Left cardiac atrium (tissue), 4 donors: ENCODE measurements at places on chromosomes 7 and 10. TPM values are rescaled to one million over a fixed set of nuclear protein-coding genes. Genes with fewer than 3 reads are reported as not detected.

GRCh38 chr7:114365791-114366190, 48.8 kb upstream of the FOXP2 start:
- no peak for DNase-seq

DNA sequence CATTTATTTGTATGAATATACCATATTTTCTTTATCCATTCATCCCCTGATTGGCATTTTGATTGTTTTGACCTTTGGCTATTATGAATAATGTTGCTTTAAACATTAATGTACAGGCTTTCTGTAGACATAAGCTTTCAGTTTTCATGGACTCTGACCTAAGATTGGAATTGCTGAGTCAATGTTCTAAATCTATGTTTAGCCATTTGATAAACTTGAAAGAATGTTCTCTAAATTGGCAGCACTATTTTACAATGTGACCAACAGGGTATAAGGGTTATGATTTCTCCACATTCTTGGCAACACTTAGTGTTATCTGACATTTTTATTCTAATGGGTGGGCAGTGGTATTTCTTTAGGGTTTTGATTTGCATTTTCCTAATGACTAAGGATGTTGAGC, 229.7 kb upstream of the ETV1 start:
- no peak for DNase-seq

DNA sequence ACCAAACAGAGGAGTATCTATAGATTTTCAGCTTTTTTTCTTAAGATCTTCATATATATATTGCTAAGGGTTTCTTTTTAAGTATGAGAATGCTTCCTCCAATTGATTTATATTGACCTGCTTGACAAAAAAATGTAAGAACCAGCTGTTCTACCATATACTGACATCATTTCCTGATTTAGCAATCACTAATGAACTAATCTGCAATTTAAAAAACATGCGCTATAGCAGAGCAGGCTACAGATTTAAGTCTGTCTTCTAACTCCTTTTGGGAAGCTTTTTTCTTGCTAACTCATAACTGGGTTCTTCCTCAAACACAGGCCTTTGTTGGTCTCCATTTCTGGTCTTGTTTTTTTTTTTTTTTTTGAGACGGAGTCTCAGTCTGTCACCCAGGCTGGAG, 33.2 kb downstream of the ABCC2 start:
- no peak for DNase-seq

DNA sequence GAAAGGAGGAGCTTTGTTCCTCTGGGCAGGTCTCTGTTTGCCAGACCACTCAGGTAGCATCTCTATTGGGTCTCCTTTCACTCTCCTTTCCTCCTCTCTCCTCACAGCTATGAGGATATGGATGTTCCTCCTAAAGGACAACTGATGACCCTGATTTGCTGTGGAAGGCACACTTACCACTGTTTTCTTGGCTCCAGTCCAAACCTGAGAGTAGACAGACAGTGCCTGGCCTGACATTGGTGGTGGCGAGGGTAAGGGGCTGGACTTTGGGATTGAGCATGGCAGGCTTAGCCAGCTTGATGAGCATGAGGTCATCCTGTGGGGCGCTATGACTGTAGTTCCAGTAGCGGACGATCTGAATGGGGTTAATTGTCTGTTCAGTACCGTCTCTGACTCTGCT, 3.6 kb downstream of the PRSS37 start:
- DNase-seq, result no peak

- no peak for DNase-seq
Measured at GRCh38 chr10:11441151-11441535, 170.3 kb downstream of the USP6NL start.

GRCh38 chr7:18538554-18539250, 43.2 kb downstream of the HDAC9 start:
- DNase-seq, result no peak

DNA sequence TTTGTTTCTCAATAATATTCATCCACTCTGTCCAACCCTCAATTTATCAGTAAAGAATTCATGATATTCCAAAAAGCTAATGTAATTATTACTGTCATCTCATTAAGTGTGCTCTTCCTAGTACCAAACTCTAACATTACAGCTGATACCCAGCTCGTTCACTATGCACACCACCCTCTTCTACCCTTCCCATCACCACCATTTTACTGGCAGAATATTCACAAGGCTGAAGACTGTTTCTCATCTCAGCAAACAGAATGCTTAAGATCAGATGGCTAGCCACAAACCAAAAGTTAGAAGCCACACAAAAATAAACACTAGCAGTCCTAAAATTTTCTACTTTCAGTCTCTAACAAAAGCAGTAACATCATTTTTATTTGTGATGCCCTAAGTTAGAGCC, 121.5 kb downstream of the SRPK2 start:
- no peak for DNase-seq

- DNase-seq, result no peak
Measured at GRCh38 chr7:43501870-43502269, 81.0 kb upstream of the STK17A start.

GRCh38 chr10:110013630-110014293, 6.0 kb downstream of the ADD3 start:
- no peak for DNase-seq

- DNase-seq, result no peak
Measured at GRCh38 chr10:42836771-42837468, 54.3 kb downstream of the BMS1 start.

GRCh38 chr7:137519947-137520346, 176.4 kb upstream of the PTN start:
- DNase-seq, result no peak

GRCh38 chr10:11601670-11602069, 9.8 kb downstream of the USP6NL start:
- no peak for DNase-seq

DNA sequence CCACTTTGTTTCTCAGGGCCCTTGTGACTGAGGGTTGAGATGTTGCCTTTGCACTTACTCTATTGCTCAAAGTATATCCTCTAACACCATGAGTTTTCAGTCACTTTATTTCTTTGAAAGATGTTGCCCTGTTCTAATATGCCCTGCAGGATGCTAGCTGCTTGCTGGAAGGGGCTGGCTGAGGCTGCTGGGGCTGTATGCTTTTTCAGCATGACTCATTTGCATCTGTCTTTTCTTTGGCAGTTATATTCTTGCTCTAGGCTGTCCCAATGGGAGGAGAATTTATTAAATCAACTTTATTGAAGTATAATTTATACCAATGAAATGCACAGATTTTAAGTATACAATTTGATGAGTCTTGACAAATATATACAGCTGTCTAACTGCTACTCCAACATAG, 157.7 kb downstream of the PLPP4 start:
- no peak for DNase-seq

DNA sequence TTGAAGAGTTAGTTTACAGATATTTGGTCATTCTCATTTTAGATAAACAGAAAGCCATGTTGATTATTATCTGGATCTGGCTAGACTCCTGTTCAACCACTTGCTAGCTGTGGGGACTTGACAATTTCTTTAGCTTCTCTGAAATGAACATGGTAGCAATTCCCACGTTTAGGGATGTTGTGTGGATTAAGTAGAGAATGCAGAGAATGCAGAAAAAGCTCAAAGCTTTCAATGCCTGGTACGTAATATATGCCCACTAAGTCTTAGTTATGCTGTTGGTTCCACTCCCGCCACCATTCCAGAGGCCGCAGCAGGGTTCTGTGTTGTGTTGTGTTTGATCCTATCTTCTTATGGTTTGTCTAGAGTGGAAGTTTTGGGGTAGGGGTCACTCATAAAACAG, 39.2 kb upstream of the RPA3 start:
- DNase-seq, result no peak

VAX1 gene
- not detected for total RNA-seq

AGAP9 gene
- 2.7 TPM for total RNA-seq

BCAP29 gene
- total RNA-seq, result 95.2 TPM

SLC18A3 gene
- not detected for total RNA-seq

CRCP gene
- total RNA-seq, result 27.4 TPM

MGAM2 gene
- 0.12 TPM for total RNA-seq

AASS gene
- 12.3 TPM for total RNA-seq

FLNC gene
- total RNA-seq, result 226 TPM

ADCY1 gene
- total RNA-seq, result 7.4 TPM

NUTM2D gene
- 3.5 TPM for total RNA-seq

POLR2J2 gene
- 4.2 TPM for total RNA-seq

PTF1A gene
- total RNA-seq, result not detected

CARD11 gene
- 0.42 TPM for total RNA-seq
